ENCODE measurements at places on chromosomes 1 and 21.

- no peaks in the 10 kb centered on the region for H3K27me3 ChIP-seq
- no peak overlapping the region for H3K27ac ChIP-seq
- H3K4me3 ChIP-seq = no peak overlapping the region
- peaks cover 3% of the 10 kb centered on the region for H3K4me1 ChIP-seq
- peaks cover 10% of the 10 kb centered on the region for H3K36me3 ChIP-seq
These were observed 7.9 kb downstream of the CSTB start for GRCh38 chr21:43767984-43768867.

- no peak for DNase-seq
- no peak overlapping the region for H3K27ac ChIP-seq
- H3K27me3 ChIP-seq = no peaks in the 10 kb centered on the region
- no peak overlapping the region for H3K4me3 ChIP-seq
- no peaks in the 10 kb centered on the region for H3K36me3 ChIP-seq
These were observed 181.1 kb downstream of the RWDD3 start for GRCh38 chr1:95415146-95415545.

- no peaks in the 10 kb centered on the region for H3K4me1 ChIP-seq
- no peak for DNase-seq
- no peak overlapping the region for H3K27ac ChIP-seq
- H3K4me3 ChIP-seq = no peak overlapping the region
These were observed 65.9 kb upstream of the TIAM1 start for GRCh38 chr21:31409831-31410487.

- peaks cover 29% of the 10 kb centered on the region for H3K4me1 ChIP-seq
- no peak for DNase-seq
- H3K27me3 ChIP-seq = no peaks in the 10 kb centered on the region
- H3K27ac ChIP-seq = peak overlapping the region; percentile 78
These were observed 270.6 kb downstream of the TPR start for GRCh38 chr1:186104459-186104858.

DNA sequence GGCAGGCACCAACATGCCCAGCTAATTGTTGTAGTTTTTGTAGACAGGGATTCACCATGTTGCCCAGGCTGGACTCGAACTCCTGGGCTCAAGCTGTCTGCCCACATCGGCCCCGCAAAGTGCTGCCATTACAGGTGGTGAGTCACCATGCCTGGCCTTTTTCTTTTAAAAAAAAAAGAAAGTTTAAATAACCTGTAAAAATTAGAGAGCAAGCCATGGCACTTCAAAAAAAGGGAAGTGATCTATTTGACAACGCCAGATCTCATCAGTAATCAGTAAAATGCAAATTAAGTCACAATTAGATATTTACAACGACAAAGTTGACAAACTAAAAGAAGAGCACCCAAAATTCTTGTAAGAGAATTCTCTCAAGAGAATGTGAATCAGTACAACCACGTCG, 2.9 kb upstream of the RBBP5 start:
- DNase-seq = no peak
- peaks cover 17% of the 10 kb centered on the region for H3K4me1 ChIP-seq
- H3K27me3 ChIP-seq = no peaks in the 10 kb centered on the region
- no peaks in the 10 kb centered on the region for H3K36me3 ChIP-seq
